ENCODE measurements at places on chromosomes 16 and 17. TPM values are rescaled to one million over a fixed set of nuclear protein-coding genes. Genes with fewer than 3 reads are reported as not detected.

The MYH2 gene
- total RNA-seq: not detected

The PRR29 gene
- total RNA-seq: not detected

The KRTAP4-3 gene
- not detected for total RNA-seq

The SOX15 gene
- 0.16 TPM for total RNA-seq

The DHRS7B gene
- total RNA-seq: 12.5 TPM

The CHRNE gene
- not detected for total RNA-seq

The IFT20 gene
- total RNA-seq: 20.1 TPM

The NOG gene
- total RNA-seq: not detected

The VMP1 gene
- total RNA-seq: 155 TPM

The CES4A gene
- not detected for total RNA-seq

The WNT9B gene
- not detected for total RNA-seq

The SGCA gene
- total RNA-seq: not detected

The NARF gene
- total RNA-seq: 273 TPM

- peak; percentile 50 for DNase-seq
These were observed 20.9 kb upstream of the NSRP1 start for GRCh38 chr17:30095507-30096244.

DNA sequence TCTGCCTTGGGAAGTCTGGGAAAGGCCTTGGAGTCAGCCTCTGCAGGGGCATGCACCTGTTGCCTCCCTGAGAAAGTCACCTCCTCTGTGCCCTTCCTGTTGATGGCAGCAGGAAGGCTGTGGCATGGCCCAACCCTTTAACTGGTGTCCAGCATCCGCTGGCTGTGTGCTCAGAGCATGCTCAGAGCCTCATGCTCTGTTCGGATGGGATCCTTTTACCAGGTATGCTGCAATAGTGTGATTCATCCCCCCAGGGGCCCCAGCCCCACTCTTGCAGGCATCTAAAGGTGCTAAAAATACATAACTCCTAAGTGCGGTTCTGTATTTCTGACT is 24.9 kb downstream of the KLHL36 start:
- no peak for DNase-seq

- no peak for DNase-seq
These were observed 207.2 kb downstream of the C16orf78 start for GRCh38 chr16:49580751-49581303.

DNA sequence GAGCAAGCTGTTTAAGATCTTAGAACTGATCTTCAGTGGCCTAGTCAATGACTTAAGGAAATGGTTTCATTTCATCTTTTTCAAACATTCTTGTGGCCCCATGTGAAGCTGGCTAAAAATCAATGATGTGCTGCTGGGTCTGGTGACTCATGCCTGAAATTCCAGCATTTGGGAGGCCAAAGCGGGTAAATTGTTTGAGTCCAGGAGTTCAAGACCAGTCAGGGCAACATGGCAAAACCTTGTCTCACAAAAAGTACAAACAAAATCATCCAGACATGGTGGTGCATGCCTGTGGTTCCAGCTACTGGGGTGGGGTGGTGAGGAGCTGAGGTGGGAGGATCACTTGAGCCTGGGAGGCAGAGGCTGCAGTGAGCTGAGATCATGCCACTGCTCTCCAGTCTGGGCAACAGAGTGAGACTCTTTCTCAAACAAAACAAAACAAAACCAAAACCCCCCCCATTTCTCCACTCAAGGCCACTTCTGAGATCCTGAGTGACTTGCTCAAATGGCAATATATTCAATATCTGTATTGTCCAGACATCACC is 17.4 kb upstream of the COL1A1 start:
- DNase-seq: no peak

DNA sequence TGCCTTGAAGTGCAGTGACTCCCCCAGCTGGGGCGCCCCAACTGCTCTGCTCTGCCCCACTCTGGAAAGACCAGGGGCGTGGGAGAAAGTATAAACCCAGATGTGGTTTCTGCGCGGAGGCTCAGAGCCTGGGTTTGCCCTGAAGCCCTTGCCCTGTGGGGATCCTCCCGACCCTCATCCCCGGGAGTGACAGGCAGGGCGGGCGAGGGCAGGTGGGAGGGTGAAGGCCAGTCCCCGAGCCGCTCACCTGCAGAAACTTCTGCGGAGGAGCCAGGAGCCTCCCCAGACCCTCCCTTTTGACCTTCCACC is 3.8 kb downstream of the TPSD1 start:
- DNase-seq: peak; percentile 13

DNA sequence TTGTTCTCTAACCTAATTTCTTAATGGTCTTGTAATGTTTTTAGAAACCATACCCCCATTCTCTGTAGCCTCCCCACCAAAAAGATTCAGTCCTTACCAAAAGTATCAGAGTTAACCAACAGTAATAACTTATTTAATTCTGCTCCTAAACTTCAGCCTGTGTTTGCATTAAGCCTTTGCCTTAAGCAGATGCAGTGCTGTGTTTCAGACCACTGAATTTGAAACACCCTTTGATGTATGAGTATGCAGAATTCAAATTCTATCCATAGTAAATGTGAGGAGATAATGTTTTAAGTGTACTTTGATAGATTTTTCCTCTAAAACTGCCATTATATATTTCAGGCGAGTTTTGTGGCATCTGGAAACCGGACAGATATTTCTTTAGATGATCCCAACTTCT is 171.6 kb upstream of the RBL2 start:
- no peak for DNase-seq

DNA sequence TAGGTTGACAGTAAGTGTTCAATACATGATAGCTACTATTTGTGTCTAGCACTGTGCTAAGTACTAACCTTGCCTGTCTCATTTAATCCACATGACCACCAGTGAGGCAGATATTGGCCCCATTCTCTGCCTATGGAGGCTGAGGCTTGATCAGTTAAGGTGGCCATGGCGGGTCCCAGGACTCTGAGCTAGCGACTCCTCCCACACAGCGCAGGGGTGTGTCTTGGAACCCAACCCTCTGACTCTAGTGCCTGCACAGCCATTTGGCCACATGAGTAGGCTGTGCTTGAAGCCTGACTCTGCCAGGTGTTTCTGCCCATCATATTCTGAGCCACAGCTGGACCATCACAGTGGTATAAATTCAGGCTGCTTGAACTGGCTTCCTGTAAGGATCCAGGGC is 6.4 kb downstream of the NHERF1 start:
- DNase-seq: peak; percentile 86

DNA sequence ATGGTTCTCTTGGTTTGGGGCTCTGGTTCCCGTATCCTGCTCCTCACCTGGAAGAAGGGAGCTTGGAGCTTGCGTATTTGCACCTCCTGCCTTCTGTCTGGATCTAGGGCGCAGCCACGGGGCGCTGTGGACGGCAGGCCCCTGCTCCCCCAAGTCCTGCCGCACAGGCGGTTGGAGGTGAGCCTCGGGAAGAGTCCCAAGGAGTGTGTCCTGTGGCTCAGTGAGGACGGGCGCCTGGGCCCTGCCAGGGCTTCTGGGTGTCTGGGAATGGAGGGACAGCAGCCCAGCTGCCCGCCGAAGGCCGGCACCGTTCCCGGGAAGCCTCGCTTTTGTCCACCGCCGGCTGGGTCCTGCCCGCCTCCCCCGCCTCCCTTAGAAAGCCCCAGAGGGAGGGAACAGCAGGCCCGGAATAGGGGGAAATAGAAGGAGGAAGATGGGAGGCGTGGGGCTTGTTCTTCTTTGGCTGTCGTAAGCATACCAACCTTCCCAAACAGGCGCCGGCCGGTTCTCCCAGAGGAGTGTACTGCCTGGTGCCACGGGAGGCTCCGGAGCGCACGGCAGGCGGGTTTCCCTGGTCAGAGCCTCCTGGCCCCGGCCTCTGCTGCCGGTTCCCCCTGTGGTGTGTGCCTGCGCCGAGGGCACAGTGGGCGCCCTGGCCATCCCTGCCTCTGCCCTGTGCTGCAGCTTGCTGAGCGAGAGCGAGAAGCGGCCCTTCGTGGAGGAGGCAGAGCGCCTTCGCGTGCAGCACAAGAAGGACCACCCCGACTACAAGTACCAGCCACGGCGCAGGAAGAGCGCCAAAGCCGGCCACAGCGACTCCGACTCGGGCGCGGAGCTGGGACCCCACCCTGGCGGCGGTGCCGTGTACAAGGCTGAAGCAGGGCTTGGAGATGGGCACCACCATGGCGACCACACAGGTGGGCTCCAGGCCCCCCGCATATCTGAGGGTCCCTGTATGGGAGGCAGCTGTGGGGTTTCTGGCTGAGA is 1.8 kb downstream of the SOX8 start:
- DNase-seq: no peak

GRCh38 chr16:62213763-62214162 is 177.5 kb upstream of the CDH8 start:
- DNase-seq: no peak

- no peak for DNase-seq
These were observed 27.4 kb downstream of the RAB11FIP4 start for GRCh38 chr17:31418773-31419350.

- DNase-seq: no peak
These were observed 24.5 kb downstream of the AKAP1 start for GRCh38 chr17:57109393-57110151.

DNA sequence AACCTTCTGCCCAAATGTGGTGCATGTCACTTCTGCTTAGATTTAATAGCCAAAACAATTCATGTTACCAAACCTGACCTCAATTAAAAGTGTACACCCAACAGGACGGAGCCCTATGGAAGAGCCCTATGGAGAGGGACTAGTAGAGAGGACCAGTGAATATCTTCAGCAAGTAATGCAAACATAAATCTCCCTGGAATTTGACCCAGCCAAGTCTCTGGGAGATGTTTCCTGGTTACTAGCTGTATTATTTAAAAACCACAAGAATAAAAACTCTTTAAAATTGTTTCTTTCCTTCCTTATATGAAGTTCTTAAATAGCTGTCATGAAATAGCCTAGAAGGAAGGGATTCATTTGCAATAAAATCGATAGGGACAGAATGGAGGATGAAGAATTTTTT is 255.8 kb downstream of the CDH11 start:
- DNase-seq: no peak

GRCh38 chr16:2178321-2179106 is 17.9 kb downstream of the CASKIN1 start:
- peak; percentile 92 for DNase-seq

- peak; percentile 69 for DNase-seq
These were observed 5.9 kb downstream of the BBS2 start for GRCh38 chr16:56513972-56514371.

DNA sequence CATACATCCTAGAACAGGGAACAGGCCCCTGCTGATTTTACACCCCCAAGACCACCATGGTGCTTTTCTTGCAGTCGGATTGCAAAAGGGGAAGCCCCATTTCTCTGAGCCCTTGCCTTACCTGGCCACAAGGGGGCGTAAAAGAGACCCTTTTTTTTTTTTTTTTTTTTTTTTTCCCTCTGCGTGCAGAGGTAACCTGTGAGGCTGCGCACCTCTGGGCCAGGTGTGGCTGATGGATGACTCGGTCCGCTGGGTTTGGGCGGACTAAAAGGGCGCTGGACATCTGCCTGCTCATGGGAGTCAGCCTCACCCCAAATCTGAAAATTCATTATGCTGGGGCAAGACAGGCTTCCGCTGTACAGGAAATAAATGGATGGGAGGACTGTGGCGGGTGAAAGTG is 281.0 kb downstream of the CBLN1 start:
- DNase-seq: peak; percentile 23
